HS-27A (cell line): ENCODE measurements at places on chromosomes 2 and 18.

DNA sequence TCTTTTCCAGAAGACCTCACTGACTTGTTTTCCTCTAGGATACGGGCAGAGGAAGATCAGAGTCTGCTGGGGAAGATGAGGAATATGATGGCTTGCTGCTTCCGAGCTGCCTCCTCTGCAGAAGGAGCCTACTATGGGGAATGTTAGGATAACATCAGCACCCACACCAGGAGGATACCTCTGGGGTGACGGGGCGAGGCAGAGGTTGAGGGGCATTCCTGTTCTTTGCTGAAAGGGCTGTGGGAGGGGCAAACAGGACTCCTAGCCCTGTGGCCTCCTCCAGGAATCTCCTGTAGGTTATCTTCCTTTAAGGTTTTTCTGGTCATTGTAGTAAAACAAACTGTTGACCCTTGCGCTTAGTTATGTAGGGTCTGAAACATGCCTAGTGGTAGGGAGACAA lies 102.5 kb downstream of the CRIM1 start:
- DNase-seq = no peak

GRCh38 chr18:23387265-23387664 lies 65.8 kb upstream of the RIOK3 start:
- DNase-seq = no peak

DNA sequence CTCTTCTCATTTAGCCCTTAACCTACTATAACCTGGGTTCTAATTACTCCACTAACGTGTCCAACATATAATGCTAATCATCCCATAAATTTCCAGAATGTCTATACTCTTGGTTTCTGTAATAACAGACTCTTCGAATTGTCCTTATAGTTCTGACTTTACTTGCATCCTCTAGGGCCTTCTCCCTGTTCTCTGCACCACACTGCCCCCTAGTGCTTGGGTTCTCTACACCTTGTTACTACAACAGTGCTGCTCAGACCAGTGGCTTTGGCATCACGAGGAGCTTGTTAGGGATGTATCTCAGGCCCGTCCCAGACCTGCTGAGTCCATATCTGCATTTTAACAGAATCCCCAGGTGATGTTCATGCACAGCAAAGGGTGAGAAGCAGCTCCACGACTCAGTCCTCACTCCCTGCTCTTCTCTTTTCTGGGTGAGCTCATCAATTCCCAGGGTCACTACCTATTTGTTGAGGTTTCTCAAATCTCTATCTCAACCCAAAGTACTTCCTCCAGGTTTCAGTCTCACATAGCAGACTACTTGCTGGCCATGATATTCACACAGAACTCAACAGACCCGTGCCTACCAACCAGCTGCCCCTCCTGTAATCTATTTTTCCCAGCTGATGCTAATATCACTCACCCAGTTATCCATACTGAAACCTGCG lies 14.5 kb upstream of the DDX1 start:
- DNase-seq = peak; percentile 82

GRCh38 chr2:137435162-137435561 lies 529.1 kb upstream of the HNMT start:
- peak; percentile 80 for DNase-seq

DNA sequence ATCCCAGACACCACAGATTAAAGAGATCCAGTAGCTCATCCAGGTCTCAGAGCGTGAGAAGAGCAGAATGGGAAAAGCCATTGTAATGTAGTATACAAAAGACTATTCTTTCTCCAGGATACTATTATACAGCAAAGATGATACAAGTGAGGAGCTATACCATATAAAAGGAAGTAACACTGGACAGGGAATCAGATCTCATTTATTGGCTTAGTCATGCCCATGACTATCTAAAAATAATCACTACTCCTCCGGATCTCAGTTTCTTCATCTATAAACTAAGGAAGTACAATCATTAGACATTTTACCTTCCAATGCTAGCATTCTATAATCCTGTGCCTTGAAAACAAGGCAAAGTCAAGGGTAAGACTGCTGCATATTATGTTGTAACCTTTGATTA lies 19.4 kb downstream of the KRCC1 start:
- no peak for DNase-seq

DNA sequence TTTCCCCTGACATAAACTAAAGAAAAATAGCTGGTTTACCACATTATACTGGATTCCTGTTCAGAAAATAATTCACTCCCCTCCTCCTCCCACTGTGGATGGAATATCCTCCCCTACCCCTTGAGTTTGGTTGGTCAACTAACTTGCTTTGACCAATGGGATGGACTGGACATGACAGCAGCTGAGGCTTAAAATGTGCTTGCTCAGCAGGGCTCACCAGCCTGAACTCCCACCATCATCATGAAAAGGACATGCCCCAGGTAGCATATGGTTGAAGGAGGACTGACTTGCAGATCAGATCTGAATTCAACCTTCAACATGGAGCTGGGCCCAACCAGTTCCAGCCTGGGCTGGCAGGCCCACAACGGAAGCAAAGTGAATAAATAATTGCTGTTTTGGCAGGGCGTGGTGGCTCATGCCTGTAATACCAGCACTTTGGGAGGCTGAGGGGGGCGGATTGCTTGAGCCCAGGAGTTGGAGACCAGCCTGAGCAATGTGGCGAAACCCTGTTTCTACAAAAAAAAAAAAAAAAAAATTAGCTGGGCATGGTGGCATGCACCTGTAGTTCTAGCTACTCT lies 284.4 kb downstream of the AFF3 start:
- DNase-seq = no peak

DNA sequence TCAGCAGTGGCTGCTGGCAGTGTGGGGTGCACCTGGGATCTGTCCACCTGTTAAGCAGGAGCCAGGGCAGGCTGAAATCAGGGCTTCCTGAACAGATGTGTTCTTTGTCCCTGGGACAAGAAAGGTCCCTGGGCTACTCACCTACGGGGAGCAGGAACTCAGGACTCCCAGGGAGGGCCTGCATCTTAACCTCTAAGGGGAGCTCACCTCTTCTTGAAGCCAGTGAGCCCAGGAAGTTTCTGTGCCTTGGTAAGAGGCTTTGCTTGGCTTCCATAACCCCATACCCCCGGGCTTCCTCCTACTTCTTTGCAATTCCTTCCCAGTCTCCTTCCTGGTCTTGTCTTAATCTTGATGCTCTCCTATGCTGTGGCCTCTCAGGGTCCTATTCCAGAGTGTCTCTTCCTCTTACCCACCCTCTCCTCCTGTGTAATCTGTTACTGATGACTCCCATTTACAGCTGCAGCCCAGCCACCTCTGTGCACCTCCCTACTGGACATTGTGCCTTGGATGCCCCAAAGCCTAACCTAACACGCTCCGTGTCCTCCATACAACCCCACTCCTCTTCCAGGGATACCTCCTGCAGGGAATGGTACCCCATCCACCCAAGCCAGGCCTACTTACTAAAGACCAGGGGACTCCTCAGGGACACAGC lies 55.7 kb upstream of the MAPRE3 start:
- no peak for DNase-seq

- DNase-seq = no peak
Measured at GRCh38 chr2:234533626-234534025, 36.7 kb upstream of the ARL4C start.

GRCh38 chr2:198376677-198377076 lies 572.3 kb downstream of the PLCL1 start:
- DNase-seq = no peak

DNA sequence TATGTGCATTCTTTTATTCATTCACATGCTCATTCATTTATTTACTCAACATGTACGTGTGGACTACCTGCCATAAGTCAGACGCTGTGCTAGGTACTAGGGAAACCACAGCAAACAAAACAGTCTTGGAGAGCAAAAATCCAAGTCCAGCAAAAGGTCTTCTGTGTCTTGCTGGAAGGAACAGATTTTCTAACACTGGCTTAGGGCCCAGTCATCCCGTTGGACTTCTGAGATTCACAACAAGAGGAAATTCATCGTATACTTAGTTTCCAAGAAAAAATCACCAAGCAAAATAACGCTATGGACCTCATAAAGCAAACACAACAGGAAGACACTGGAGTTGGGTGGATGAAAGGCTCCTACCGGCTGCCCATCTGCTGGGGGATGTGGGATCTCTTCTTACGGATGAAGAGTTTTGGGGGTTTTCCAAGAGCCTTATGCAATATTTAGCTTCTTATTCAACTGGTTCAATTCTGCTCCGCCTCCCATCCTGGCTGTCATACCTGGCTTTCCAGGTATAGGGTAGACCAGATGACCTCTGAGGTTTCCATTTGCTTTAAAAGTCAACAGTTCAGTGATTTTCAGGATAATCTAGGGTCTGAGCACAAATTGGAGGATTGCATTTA lies 262.7 kb downstream of the HAUS1 start:
- DNase-seq = no peak

DNA sequence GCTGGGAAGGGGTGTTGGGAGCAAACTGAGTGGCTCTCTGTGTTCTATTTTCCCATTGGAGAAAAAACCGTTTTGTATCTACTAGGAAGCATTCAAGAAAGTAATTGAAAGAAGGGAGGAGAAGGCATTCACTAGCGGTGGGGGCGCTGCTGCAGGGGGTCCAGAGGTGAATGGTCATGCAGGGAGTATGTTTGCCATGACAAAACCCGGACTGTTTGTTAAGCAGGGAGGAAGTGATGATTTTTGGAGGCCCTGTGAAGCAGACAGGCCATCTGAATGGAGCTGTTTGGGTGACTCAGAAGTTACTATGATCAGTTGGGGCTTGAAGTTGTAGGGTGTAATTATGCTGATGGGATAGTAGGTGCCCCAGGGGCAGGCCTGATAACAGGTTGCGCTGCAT lies 7.0 kb downstream of the TAF4B start:
- DNase-seq = no peak

GRCh38 chr2:136538489-136538888 lies 226.9 kb upstream of the THSD7B start:
- DNase-seq = no peak

DNA sequence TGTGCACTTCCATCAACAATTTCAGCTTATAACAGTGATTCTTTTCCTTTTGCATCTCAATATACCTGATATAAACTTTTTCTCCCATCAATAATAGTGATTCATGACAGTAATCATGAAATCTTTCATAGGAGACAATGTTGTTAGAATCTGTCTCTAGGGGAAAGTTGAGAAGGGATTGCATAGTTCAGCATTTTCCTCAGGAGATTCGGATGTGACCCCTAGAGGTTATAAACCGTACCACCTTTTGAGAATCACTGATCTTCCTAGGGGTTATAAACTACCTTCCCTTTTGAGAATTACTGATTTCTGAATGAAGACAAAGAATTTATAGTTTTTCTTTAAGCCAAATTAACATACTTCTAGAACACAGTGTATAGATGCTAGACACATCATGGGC lies 53.0 kb upstream of the GALNT3 start:
- no peak for DNase-seq

- no peak for DNase-seq
Measured at GRCh38 chr2:60839126-60839813, 42.1 kb upstream of the REL start.

DNA sequence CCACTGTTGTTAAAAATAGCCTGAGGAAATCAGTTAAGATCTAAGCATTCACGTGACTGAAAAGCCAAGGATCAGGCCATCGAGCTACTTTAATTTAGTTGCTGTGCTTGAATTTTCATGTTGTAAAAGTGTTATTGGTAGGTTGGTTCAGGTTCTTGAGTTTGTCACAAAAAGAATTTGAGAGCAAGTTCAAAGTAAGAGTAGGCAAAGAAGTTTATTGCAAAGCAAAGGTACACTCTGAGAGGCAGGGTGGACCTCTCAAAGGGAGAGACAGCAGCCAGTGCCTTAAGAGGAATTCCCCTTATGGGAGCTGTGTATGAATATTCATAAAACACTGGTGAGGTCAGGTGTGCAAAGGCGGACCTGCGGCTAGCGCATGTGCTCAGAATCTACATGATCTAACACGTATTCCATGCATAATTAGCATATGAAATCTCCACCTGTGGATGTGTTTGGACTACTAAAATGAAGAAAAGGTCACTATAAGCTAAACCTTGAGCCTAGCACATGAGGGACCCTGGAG lies 236.5 kb downstream of the NDUFA10 start:
- DNase-seq = no peak

DNA sequence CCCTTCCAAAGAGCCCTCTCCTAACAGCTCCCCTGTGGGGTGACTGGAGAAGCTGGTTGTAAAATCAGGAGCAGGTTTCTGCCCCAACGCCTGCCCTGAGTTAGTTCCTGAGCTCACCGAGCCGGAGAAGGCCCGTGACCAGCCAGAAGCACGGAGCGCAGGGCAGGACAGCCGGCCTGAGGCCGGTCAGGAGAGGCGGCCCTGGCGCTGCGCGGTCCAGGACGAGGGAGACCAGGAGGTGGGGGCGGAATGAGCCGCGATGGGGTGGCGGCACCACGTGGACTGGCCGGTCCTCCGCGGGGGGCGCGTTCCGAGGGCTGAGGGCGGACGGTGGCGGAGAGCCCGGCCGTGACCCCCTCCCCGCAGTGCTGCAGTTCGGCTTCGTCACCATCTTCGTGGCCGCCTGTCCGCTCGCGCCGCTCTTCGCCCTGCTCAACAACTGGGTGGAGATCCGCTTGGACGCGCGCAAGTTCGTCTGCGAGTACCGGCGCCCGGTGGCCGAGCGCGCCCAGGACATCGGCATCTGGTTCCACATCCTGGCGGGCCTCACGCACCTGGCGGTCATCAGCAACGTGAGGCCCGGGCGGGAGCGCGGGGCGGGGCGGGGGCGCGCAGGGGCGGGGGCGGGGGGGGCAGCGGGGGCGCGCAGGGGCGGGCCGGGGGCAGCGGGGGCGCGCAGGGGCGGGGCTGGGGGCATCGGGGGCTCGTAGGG lies 29.0 kb downstream of the ANO7 start:
- no peak for DNase-seq
